ENCODE measurements at places on chromosomes 1 and 21. TPM values are rescaled to one million over a fixed set of nuclear protein-coding genes. Genes with fewer than 3 reads are reported as not detected.
A peak's percentile ranks its signal among the peaks of the same experiment; 100 is the strongest.

GRCh38 chr1:64686828-64687724 is 57.8 kb upstream of the RAVER2 start:
- H3K4me1 ChIP-seq = peaks cover 5% of the 10 kb centered on the region
- no peak overlapping the region for H3K27ac ChIP-seq
- no peaks in the 10 kb centered on the region for H3K36me3 ChIP-seq
- H3K4me3 ChIP-seq = no peak overlapping the region
- no peaks in the 10 kb centered on the region for H3K27me3 ChIP-seq
- DNase-seq = peak; percentile 51

DNA sequence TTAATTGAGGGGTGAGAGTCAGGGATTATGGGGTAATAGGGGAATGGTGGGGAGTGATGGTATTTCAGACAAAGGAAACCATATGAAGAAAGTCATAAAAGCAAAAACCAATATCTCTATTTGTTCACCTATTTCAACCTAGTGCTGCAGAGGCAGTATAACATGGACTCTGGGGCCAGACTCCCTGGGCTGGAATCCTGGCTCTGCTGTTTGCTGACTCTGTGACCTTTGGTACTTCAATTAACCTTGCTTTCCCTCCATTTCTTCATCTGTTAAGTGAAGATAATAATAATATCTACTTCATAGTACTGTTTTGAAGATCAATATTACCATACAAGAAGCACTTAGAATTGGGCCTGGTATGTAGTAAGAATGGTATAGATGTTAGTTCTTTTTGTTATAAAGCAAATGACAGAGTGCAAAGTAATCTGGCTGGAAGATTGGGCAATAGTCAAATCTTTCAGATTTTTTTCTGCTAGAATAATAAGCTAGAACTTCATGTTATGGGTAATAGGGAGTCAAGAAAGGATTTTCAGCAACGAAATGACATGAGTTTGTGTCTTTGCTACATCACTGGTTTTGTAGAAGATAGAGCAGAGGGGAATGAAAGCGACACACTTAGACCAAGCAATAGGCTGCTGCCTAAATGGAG is 9.0 kb downstream of the EPHX4 start:
- H3K4me3 ChIP-seq = no peak overlapping the region
- no peaks in the 10 kb centered on the region for H3K36me3 ChIP-seq
- no peak overlapping the region for H3K27ac ChIP-seq
- H3K27me3 ChIP-seq = peaks cover 6% of the 10 kb centered on the region
- H3K4me1 ChIP-seq = no peaks in the 10 kb centered on the region

TINAGL1 gene
- total RNA-seq = not detected

OR2L8 gene
- not detected for total RNA-seq

HMGCS2 gene
- total RNA-seq = not detected

DNA sequence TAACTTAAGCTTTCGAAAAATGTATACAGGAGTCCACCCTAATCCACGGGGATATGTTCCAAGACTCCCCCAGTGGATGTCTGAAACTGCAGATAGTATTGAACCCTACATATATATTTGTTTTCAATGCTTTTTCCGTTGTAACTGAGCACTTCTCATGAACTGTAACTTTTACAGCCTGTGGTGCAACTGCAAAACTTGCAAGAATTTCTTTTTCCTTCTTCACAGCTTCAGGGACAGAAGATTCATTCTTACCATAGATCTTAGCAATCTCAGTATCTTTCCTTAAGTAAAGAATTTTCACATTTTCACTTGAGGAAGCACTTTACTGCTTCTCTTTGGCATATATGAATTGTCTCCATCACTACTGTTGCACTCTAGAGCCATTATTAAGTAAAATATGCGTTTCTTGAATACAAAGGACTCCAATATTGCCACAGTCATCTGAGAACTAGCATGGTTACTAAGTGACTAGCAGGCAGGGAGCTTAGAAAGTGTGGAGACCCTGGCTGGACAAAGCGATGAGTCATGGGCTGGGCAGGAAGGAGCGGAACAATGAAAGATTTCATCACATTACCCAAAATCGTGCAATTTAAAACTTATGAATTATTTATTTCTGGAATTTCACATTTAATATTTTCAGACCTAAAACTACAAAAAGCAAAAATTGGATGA is 14.1 kb downstream of the DPYD start:
- peaks cover 25% of the 10 kb centered on the region for H3K4me1 ChIP-seq
- no peak overlapping the region for H3K4me3 ChIP-seq
- DNase-seq = no peak
- no peaks in the 10 kb centered on the region for H3K36me3 ChIP-seq
- H3K27ac ChIP-seq = no peak overlapping the region
- H3K27me3 ChIP-seq = no peaks in the 10 kb centered on the region

Data from activated CD4-positive, alpha-beta T cell treated with anti-CD3 and anti-CD28 coated beads for 36 hours (primary cell).